Astrocyte of the spinal cord (primary cell): ENCODE measurements at places on chromosomes 6 and 20.

DNA sequence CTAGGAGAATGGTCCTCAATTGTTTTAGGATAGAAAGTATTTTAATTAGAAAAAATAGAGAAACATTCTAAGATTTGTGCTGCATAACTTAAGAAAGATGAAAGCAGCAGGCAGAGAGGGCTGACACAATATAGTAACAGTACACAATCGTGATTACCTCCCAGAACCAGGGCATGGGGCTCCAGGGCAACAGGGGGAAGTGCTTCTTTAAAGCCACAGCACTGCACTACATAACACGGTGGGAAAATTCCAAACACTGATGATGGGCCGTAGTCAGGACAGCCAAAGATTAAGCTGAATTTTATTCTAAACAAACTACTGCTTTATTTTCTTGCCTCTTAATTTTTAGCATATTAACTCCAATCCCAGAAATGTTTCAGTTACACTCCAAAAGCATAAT is 14.4 kb downstream of the EXOC2 start:
- DNase-seq = no peak

GRCh38 chr6:83708546-83708969 is 343 bp downstream of the SNAP91 start:
- DNase-seq = peak; percentile 13

DNA sequence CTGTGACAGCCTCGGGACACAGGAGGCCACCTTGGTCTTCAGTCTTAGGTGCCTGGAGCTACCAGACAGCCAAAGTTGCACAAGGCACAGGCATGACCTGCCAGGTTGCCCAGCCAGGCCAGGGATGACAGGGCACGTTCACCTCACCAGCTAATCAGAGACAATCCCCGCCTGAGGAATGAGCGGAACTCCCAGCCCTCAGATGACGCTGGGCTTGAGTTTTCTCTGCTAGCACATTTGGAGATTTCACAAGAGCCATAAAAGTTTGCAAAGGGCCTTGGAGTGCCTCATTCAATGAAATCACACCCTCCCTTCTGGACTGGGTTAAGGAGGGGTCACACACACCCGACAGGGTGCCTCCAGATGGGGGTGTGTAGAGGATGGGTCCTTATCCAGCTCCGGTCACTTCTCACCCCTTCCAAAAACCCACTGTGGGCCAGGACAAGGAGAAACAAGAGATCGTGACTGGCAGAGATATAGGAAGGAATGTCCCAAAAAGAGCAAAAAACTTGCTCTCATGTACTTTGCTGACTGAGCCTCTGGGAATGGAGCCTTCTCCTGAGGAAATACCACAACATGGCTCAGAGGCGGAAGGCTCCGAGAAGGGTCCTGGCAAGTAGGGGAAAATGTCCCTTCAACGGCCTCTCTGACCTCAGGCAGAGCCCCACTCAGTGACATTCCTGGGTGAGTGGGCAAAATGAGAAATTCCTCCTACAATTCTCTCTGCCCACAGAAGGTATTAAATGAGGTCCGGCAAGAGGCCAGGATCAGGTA is 121.6 kb downstream of the ISM1 start:
- no peak for DNase-seq

DNA sequence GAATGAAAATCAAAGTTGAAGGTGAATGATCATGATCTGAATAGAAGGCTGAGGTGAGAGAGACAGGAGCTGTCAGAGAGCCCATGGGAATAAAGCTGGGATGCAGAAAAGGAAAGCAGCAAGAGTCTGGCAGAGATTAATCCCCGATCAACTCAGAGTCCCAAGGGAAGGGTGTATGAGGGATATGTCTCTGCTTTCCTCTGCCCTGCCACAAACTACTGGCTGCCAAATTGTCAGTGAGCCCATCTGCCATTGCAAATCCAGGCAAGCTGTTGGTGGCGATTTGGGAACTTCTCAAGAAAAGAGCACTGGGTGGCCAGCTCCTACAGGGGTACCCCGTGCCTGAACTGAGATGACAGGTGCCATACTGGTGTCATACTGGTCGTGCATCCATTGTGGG is 705.5 kb upstream of the MAN1A1 start:
- DNase-seq = no peak

GRCh38 chr6:89750338-89750737 is 69.3 kb downstream of the MDN1 start:
- DNase-seq = no peak

DNA sequence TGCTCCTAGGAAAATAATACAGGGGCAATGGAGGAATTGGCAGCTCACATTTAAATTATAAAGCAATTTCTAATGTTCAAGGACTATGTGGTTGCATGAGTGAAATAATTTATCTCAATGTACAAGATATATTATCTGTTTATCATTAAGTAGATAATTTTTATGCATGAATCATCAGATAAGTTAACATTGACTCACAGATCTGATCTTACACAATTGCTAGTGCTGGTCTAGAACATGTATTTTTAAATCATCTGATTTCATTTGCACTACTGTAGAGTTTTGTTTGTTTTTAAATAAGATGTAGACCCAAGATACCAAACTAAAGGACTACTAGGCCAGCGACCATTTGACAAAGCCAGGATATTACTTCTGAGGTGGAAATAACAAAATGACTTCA is 199.2 kb downstream of the BMP2 start:
- no peak for DNase-seq

GRCh38 chr6:11848852-11849731 is 70.5 kb upstream of the ADTRP start:
- peak; percentile 75 for DNase-seq

- no peak for DNase-seq
Observed at GRCh38 chr6:14243597-14243996, 126.0 kb downstream of the CD83 start.

- no peak for DNase-seq
Observed at GRCh38 chr6:32112431-32112980, 3.4 kb upstream of the TNXB start.

- peak; percentile 90 for DNase-seq
Observed at GRCh38 chr20:50744143-50744792, 12.9 kb downstream of the PARD6B start.

- no peak for DNase-seq
Observed at GRCh38 chr6:56529594-56530191, 113.0 kb downstream of the DST start.

- DNase-seq = peak; percentile 85
Observed at GRCh38 chr6:54282186-54282585, 26.1 kb upstream of the TINAG start.

- no peak for DNase-seq
Observed at GRCh38 chr20:8216375-8217200, 84.5 kb downstream of the PLCB1 start.

- DNase-seq = no peak
Observed at GRCh38 chr6:120569714-120570113, 764.6 kb downstream of the TBC1D32 start.

DNA sequence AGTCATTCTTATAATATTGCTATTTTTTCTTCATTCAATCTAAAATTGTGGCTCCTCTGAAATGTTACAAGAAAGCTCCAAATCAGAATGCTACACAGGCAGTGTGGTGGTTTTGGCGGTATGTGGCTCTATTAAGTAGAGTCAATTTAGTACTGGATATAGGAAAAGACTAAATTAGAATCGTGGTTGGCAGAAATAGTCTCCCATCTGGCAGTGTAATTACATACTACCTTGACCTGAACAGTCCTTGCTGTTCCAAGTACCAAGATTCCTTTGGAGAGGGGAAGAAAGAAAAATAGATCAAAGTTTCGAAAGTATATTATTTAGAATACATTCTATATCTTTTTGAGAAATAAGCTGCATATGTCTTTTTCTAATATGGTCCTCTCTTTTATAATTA is 78.2 kb downstream of the C6orf118 start:
- no peak for DNase-seq

- DNase-seq = no peak
Observed at GRCh38 chr6:34581561-34581920, 25.4 kb upstream of the SPDEF start.

- DNase-seq = no peak
Observed at GRCh38 chr6:43938178-43939105, 168.4 kb downstream of the VEGFA start.

- no peak for DNase-seq
Observed at GRCh38 chr20:18103497-18103896, 34.2 kb upstream of the KAT14 start.

GRCh38 chr6:7390226-7390878 is 744 bp downstream of the RIOK1 start:
- DNase-seq = no peak

GRCh38 chr6:119270545-119270944 is 79.0 kb downstream of the MAN1A1 start:
- DNase-seq = no peak

DNA sequence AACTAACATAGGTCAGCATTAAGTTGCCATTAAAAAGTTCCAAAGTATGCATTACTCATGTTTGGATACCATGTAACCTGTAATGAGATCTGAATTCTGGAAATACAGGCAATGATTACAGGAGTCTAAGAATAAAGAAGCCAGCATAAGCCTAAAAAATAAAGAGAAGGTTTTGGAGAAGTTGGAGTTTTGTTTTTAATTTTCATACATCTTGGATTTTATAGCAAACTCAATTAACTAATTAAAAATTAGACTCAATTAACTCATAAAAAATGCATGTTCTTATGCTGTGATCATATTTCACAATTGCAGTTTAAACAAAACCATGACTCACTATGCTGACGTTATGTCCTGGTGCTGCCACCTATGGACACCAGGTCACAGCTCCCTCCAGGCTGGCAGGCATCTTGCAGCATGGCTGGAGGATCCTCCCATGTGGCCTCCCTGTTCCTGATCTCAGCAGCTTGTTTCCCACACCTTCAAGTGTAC is 648.8 kb upstream of the AGPAT4 start:
- peak; percentile 80 for DNase-seq

GRCh38 chr6:148440016-148440415 is 97.4 kb downstream of the SASH1 start:
- DNase-seq = no peak

DNA sequence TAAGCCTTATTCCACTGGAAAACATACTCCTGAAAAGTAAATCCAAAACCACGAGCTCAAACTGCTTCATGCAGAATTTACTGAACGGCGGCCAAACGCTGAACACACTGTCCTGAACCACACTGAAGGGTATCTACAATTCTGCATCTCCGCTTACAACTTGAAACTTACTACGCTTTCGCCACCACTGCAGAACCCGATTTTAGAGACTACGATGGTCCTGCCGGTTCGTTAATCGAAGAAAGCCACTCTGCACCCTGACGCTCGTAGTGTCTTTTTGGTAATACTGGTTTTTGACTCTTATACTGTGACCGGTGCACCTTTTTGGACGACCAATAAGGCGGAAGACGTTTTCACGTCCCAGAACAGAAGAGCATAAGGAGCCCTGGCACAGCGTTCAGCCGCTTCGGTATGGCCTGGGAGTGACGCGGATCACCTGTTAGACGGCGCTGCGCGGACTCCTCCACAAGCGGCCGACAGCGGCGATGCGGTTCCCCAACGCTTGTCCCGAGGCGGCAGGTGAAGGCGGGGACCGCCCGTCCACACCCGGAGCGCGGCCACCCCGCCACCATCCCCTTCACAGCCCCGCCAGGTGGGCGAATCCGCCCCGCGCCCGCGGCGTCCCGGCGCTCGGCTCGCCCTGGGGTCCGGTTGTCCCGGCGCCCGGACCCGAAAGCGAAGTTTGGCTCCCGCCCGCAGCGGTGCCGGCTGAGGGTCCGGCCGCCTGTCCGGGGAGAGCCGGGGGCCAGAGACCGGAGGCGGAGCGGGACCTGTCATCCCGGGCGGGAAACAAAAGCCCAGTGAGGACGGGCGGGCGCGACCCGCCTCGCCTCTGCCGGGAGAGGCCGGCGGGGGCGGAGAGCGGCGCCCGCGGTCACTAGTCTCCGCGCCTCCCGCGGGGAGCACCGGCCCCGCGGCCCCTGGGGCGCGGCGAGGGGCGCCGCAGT is 784 bp downstream of the FKBP5 start:
- peak; percentile 60 for DNase-seq

- no peak for DNase-seq
Observed at GRCh38 chr6:67908379-67908778, 726.7 kb upstream of the ADGRB3 start.

GRCh38 chr20:19380211-19380610 is 167.8 kb downstream of the SLC24A3 start:
- DNase-seq = no peak

- no peak for DNase-seq
Observed at GRCh38 chr20:62646851-62647520, 4.7 kb downstream of the SLCO4A1 start.

DNA sequence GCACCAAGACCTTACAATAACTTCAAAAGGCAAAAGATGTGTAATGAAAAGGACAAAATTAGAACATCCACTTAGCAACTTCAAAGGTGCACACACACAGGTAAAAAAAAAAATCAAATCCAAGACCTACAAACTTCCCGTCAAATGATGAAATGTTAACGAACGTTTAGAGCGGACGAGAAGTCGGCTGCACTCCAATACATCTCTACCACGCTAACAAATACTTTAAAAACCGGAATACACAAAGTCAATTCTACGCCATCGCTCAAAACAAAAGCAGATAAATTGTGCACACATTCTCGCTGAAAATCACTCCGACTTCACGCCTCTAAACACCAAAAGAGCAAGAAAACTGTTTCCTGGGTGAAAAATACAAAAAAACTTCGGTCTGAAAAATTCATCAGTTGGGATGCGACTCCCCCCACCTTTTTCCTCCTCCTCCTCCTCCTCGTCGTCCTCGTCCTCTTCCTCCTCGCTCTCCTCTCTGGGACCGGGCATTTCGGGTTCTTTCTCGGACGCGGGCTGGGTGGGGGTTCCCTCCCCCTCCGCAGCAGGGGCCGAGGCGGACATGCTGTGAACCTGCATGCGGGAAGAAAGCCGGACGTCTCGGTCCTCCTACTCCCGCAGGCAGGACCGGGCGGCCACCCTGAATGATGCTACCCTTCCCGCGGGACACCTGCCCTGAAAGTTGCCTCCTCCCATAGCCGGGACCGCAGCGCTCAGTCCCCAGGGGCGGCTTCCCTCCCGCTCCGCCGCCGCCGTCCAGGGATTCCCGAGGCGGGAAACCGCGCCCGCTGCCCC is 712 bp downstream of the DEK start:
- DNase-seq = peak; percentile 28

DNA sequence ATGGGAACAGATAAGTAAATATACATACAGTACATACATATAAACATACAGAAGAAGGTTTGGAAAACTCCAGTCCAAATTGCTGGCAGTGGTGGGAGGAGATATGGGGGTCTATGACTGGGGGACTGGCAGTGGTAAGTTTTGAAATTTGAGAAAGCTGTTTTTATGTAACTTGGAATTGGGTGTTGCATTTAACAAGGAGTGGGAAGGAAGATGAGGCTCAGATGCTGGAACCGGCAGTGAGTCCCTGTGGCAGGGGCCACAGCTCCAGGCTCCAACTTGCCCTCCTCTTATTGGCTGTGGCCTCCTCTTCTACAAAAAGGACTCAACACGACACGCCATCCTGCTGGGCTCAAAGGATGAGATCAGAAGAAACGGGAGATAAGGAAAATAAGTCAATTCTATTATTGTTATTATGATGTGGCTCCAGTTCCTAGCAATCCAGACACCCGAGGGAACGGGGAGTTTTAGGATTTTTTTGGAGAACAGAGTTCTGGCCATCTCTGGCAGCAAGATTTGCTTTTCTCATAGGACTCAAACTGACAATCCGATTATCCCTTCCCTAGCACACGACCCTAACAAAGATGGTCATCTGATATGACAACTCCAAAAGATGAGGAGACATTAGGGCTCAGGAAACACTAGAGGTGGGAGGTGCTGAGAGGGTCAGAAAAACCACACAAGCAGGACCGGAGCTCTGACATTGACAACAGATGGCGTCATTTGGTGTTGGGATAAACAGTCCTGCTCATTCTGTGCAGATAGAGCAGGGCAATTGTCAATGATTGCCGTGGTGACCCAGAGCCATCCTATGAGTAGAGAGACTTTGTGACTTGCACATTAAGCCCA is 6.0 kb upstream of the TGM2 start:
- peak; percentile 59 for DNase-seq
